ENCODE measurements at places on chromosomes 1 and 21.

DNA sequence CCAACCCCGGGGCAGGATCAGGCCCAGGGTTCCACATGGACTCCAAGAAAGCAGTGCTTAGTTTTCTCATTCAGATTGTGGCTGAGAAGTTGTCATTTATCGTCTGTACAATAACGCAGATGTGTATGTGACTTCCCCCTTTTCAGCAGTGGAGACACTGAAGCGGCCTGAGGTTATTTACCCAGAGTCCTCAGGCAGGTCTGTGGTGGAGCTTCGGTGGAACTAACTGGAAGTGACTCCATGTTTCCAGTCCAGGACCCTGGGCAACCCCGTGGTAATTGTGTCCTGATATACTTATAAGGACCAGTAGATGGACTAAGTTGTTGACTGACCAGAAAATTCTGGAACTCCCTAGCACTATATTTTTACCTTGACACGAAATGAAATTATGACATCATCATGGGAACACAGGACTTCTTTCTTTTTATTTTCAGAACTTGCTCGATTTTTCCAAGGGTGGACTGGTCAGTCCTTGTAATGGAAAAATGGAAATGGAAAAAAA is 1.0 kb upstream of the IER5 start:
- DNase-seq: peak; percentile 63

- no peak for DNase-seq
Measured at GRCh38 chr1:30804822-30805221, 47.2 kb upstream of the LAPTM5 start.

GRCh38 chr1:165753934-165754333 is 14.7 kb downstream of the TMCO1 start:
- DNase-seq: no peak

GRCh38 chr21:19704832-19705231 is 1293.4 kb upstream of the NCAM2 start:
- no peak for DNase-seq

DNA sequence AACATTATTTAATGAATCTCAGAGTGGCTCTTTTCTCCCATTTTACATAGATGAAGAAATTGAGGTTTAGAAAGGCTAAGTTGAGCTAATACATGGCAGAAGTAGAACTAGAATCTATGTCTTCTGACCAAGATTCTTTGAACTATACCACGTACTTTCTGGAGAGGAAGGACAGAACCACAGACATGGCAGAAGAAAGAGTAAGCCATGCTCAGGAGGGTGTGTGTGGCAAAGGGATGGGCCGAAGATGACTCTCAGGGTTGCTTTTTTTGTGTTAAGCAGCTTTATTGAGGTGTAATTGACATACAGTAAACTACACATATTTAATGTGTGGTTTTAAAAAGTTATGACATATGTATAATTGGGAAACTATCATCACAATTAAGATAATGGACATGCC is 69.5 kb downstream of the PEX14 start:
- DNase-seq: peak; percentile 24

GRCh38 chr1:32948905-32949304 is 15.7 kb downstream of the RNF19B start:
- DNase-seq: no peak

- no peak for DNase-seq
Measured at GRCh38 chr1:6554907-6555778, at the start of gene TAS1R1. Gene TAS1R1 (plus strand): TSS chr1:6555307. CDS start chr1:6555374, 67 bp downstream.

DNA sequence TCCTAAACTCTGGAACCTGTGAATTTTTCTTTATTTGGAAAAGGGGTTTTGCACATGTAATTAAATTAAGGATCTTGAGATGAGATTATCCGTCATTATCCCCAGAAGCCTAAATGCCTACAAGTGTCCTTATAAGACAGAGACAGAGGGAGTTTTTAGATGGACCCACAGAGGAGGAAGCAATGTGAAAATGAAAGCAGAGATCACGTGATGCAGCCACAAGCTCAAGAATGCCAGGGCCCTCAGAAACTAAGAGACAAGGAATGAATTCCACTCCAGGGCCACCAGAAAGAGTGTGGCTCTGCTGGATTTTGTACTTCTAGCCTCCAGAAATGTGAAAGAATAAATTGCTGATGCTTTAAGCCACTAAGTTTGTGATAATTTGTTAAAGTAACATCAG is 183.6 kb upstream of the UBE2U start:
- DNase-seq: peak; percentile 13

GRCh38 chr1:92916899-92917298 is 44.4 kb downstream of the DIPK1A start:
- no peak for DNase-seq

- DNase-seq: no peak
Measured at GRCh38 chr1:47725000-47725473, 272.1 kb downstream of the TRABD2B start.

GRCh38 chr1:216032961-216033614 is 390.2 kb downstream of the USH2A start:
- DNase-seq: no peak

GRCh38 chr1:114702737-114703136 is 7.4 kb upstream of the AMPD1 start:
- no peak for DNase-seq

DNA sequence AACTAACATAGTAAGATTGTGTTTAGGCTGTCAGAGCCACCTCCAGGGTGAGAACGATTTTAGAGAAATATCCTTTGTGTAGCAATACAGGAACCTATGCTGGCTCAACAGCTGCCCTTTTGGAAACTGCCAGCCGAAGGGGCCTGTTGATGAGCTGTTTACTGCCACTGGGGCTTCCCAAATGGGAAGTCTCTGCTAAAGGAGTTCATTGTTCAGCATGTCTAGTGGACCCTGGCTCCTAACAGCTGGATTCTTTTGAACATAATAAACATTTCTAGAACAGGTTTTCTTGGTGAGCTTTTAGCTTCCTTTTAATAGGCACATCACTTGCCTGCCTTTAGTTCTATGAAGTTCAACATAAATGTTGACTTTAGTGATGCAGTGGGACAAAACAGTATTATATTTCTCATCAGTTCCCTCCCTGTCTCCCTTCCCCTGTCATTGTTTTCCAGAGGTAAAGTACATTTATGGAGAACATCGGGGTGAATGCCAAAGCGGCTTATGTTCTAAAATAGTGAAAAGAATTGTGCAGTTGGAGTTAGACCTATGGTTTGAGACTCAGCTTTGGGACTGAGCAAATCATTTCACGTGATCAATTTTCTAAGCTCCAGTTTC is 57.4 kb downstream of the UCK2 start:
- DNase-seq: no peak

GRCh38 chr1:16186655-16187235 is 25.7 kb downstream of the ARHGEF19 start:
- DNase-seq: no peak

- no peak for DNase-seq
Measured at GRCh38 chr1:201463071-201463552, 5.9 kb downstream of the PHLDA3 start.

- no peak for DNase-seq
Measured at GRCh38 chr1:244442850-244443249, 8.9 kb downstream of the ADSS2 start.

DNA sequence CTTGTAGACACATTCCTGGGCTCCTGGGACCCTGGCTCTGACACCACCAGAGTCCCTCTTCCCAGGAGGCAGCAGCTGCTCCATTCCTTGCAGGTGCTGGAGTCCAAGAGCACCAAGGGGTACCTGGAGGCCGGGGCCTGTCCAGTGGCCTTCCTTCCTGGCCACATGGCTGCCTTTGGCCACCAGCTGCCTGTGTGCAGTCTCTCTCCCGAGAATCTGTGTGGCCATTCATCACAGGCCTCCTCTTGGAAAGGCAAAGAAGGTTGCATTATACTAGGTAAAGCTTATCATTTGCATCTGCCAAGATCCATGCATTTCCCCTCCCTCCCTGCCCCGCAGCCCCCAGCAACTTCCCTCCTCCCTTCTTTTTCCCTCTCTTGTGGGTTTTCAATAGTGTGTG is 48.9 kb upstream of the OLIG2 start:
- DNase-seq: no peak

- no peak for DNase-seq
Measured at GRCh38 chr1:205453466-205453865, 2.4 kb downstream of the BLACAT1 start.

DNA sequence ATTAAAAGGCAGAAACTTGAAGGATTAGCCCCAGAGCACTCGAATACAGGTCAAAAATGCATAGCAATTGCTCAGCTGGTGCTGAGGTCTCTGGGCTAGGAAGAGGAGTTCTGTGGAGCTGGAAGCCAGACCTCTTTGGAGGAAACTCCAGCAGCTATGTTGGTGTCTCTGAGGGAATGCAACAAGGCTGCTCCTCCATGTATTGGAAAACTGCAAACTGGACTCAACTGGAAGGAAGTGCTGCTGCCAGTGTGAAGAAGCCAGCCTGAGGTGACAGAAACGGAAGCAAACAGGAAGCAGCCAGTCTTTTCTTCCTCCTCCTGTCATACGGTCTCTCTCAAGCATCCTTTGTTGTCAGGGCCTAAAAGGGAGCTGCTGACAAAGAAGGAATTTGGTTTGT is 233.4 kb upstream of the FGGY start:
- DNase-seq: peak; percentile 36

DNA sequence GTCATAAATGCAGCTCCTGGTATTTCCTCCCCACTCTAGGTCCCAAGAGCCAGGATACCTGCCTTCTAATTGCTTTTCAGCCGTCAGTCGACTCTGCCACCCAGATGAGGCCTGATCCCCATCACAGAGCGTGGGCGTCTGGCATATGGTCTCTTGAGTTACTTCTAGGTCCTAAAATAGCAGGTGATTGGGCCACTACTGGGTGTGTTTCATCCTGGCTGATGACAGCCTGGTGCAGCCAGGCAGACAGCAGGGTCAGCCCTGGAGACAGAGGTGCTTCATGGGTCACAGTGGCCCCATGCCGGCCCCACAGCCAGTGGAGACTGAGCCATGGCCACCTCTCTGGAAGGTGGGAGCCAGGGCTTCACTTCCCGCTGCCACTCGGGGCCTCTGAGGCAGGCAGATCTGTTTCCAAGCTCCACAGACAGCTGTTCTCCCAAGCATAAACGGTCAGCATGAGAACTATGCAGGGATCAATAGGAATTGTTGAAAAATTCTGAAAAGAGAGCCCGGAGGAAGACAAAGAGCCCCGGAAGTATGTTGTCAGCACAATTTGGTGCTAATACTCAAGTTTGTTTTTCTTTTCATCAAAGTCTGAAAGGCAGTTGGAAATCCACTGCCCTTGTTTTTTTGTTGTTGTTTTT is 83.0 kb downstream of the MAN1C1 start:
- DNase-seq: no peak

- no peak for DNase-seq
Measured at GRCh38 chr1:156214024-156214748, 1.4 kb downstream of the PMF1 start.

GRCh38 chr1:41537251-41537650 is 52.8 kb upstream of the EDN2 start:
- no peak for DNase-seq

- DNase-seq: no peak
Measured at GRCh38 chr1:205330150-205330549, 8.6 kb upstream of the NUAK2 start.

DNA sequence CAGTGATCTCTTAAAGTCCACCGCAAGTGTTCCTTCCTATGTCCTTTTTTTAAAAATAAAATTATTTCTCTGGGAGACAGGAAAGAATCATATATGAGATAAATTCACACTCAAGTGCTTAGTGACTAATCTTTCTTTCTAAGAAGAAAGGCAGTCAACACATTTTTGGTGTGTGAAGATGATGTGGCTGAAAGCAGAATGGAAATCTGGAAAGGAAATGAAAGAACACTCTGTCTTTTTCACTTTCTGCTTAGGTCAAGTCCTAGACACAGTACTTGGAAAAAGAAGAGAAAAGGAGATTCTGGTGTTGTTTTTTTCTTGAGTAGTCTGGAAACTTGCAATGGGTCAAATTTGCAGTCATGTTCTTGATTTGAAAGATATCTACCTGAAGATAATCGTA is 45.5 kb upstream of the PRRX1 start:
- DNase-seq: no peak

DNA sequence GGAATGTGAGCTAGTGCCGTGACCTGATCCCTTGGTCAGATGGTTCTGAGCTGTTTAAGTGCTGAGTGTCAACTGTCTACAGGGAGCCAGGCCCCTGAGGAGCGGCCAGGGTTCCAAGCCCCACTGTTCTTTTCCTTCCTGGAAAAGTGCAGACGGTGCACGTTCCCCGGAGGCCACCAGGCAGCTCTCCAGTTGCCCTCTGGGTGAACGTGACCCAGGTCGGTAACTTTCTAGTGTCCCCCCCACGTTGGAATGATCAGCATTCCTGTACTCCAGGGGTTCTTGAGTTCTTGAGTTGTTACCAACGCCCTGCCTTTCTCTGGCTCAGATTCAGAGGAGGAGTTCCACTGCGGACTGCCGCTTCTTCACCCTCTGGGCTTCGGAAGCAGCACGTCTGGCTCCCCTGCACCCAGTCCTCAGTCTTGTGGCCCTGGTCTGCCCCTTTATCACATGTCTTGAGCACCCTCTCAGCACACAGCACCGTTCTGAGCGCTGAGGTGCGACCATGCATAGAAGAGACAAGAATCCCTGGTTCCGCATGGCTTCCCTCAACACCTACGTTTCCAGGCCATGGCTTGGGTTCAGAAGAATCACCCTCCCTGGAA is 131.5 kb downstream of the DHRS3 start:
- no peak for DNase-seq

GRCh38 chr1:42179900-42180329 is 15.4 kb upstream of the GUCA2A start:
- no peak for DNase-seq

DNA sequence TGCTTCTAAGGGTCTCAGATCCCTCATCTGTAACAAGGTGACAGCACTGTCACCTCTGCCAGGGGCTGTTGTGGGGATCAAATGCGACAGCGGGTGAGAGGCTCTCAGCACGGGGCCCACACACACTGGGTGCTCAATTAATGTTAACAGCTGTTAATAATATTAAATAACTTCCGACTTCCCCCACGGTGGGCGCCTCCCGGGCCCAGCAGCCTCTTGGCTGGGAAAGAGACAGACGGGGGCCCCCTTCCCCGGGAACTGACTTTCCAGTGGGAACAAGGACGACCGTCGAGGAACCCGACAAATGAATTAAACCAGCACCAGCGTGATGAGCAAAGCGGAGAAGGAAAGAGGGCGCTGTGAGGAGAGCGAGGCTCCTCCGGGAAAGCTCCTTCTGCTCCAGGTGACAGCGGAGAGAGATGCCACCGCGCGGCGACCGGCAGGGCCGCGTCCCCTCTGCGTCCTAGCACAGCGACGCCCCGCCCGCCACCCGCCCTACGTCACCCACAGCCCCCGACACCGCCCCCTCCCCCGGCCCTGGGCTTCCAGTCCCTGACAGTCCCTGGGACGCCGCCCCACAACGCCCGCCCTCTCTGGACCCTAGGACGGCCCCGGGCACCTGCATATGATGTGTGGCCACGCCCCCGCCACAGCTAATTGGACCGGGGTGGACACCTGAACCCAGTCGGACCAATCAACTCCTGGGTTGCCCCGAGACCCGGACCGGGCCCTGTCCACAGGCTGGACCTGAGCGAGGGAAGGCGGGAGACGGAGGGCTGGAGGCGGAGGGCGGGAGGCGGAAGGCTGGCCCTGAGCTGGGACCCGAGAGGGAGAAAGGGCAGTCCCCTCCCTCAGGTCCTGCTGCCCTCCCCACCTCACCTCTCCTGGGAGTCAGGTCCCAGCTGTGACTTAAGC is 38.2 kb downstream of the MATN1 start:
- DNase-seq: peak; percentile 20
